ENCODE measurements at places on chromosomes 4 and X.

DNA sequence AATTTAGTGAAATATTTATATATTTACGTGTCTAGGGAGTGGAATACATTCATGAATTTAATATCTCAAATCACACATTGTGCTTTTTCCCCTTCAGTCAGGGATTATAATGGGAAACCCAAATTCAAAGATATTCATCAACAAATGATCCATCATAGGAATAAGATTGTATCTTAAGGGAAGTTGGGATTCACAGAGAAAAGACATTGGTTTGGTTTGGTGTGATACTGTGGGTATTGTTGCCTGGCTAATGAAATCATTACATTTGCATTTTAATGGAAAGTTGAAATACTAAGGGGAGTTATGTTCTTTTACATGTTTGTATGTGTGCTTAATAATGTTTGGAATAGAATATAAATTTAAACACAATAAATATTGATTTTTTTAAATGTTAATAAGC is 1.7 kb downstream of the TET2 start:
- peak overlapping the region; percentile 97 for H3K4me3 ChIP-seq
- peaks cover 19% of the 10 kb centered on the region for H3K4me1 ChIP-seq
- no peak for DNase-seq
- H3K27me3 ChIP-seq: no peaks in the 10 kb centered on the region

- no peaks in the 10 kb centered on the region for H3K4me1 ChIP-seq
- H3K36me3 ChIP-seq: no peaks in the 10 kb centered on the region
- DNase-seq: no peak
- peaks cover 12% of the 10 kb centered on the region for H3K27me3 ChIP-seq
- no peak overlapping the region for H3K27ac ChIP-seq
Measured at GRCh38 chr4:1609901-1610790, 74.0 kb downstream of the FAM53A start.

DNA sequence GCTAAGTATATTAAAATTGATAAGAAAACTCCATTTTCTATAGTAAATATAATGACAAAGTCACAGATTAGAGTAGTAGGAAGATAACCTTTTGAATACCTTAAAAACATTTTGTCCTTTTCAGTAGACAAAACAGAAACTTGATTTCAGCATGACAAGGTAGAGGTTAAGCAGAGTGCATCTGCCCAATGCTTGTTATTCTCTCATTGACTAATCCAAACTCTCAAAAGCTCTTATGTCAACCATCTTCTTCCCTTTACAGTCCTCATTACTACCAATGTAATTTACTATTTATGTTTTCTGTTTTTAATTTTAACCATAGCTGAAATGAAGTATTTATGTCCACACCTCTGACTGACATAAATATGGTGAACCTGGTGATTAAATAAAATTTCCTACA is 11.1 kb downstream of the NIPAL1 start:
- no peak overlapping the region for H3K4me3 ChIP-seq
- H3K27me3 ChIP-seq: no peaks in the 10 kb centered on the region
- peaks cover 43% of the 10 kb centered on the region for H3K36me3 ChIP-seq
- H3K4me1 ChIP-seq: peaks cover 9% of the 10 kb centered on the region
- no peak for DNase-seq
- no peak overlapping the region for H3K27ac ChIP-seq

- DNase-seq: no peak
- H3K27me3 ChIP-seq: no peaks in the 10 kb centered on the region
- no peak overlapping the region for H3K27ac ChIP-seq
- peaks cover 7% of the 10 kb centered on the region for H3K4me1 ChIP-seq
- H3K36me3 ChIP-seq: no peaks in the 10 kb centered on the region
- H3K4me3 ChIP-seq: no peak overlapping the region
Measured at GRCh38 chrX:133389975-133390374, 25.3 kb downstream of the GPC4 start.

DNA sequence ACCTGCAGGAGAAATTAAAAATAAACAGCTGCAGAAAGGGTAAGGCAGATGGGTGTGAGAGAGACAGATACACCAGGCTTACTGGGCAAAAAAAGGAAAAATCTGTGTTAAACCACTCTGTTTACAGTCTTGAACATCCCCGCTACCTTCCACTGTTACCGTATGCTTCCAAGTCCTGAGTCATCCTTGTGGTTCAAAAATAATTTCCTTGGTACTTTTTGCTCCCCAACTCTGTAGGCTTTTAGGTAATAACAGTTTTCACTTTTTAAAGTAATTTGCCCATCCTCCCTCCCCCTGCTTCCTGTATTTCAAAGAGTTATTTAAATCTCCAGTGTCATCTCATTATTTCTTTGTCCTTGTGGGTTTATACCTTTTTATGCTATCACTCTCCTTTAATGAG is 210.1 kb upstream of the FAT4 start:
- H3K36me3 ChIP-seq: no peaks in the 10 kb centered on the region
- DNase-seq: no peak
- no peak overlapping the region for H3K4me3 ChIP-seq

GRCh38 chrX:65581661-65582339 is 47.2 kb upstream of the LAS1L start:
- H3K27me3 ChIP-seq: no peaks in the 10 kb centered on the region
- no peak overlapping the region for H3K27ac ChIP-seq
- H3K36me3 ChIP-seq: no peaks in the 10 kb centered on the region

DNA sequence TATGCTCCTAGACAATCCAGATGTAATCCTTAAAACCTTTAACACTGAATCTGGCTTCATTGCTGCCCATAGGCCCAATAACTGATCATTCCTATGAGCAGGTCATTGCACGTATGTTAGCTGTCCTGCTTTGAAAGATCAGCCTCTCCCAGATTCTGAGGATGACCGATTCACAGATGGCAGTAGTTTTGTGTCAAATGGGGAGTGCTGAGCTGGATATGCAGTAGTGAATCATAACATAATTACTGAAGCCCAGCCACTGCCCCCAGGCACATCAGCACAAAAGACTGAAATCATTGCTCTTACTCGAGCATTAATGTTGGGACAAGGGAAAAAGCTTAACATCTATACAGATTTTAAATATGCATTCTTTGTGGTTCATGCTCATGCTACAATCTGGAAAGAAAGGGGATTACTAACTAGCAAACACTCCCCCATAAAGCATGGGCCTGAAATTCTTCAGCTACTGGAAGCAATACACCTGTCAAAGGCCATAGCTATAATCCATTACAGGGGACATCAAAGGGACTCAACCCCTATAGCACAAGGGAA is 16.4 kb upstream of the ZNF280C start:
- no peaks in the 10 kb centered on the region for H3K27me3 ChIP-seq
- H3K4me1 ChIP-seq: no peaks in the 10 kb centered on the region
- no peak for DNase-seq
- no peaks in the 10 kb centered on the region for H3K36me3 ChIP-seq
- H3K27ac ChIP-seq: no peak overlapping the region

Measured in PC-9 (cell line).